ENCODE measurements at places on chromosomes 16 and 17.
A peak's percentile ranks its signal among the peaks of the same experiment; 100 is the strongest.

GRCh38 chr16:79500286-79500685 lies 100.3 kb downstream of the MAF start:
- no peak for DNase-seq

GRCh38 chr17:38897176-38897575 lies 27.3 kb downstream of the LASP1 start:
- DNase-seq, result no peak

DNA sequence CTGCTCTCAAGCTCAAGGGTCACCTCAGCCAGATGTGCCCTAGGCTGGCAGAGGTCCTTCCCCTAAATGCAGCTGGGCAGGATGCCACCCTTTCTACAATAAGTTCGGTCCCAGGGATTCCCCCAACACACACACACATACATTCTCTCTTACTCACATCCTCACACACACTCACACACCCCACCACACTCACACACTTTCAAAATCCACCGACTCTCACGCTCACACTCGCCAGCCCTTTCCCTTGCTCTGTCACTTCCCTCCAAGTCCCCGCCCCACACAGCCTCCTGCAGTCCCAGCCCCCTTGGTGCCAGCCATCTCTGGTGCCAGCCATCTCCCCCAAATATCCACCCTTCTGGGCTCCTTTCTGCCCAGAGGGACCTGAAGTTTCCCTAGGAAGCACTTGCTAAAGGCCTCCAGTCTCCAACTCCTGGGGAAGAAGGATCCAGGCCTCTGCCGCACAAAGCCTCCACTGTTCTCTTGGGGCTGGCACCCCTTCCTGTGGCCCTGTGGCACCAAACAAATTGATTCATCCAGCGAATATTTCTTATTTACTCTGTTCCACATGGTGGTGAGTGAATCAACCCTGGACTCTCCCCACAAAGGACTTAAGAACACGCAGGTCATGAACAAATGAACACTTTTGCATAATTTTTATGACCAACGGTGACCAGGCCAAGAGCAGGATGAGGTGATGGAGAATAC lies 3.8 kb upstream of the USP36 start:
- DNase-seq, result no peak

GRCh38 chr17:43224146-43224705 lies 4.2 kb downstream of the CCDC200 start:
- DNase-seq, result peak; percentile 0

- peak; percentile 63 for DNase-seq
These were observed 1.4 kb downstream of the CBFA2T3 start for GRCh38 chr16:88975511-88976061.

DNA sequence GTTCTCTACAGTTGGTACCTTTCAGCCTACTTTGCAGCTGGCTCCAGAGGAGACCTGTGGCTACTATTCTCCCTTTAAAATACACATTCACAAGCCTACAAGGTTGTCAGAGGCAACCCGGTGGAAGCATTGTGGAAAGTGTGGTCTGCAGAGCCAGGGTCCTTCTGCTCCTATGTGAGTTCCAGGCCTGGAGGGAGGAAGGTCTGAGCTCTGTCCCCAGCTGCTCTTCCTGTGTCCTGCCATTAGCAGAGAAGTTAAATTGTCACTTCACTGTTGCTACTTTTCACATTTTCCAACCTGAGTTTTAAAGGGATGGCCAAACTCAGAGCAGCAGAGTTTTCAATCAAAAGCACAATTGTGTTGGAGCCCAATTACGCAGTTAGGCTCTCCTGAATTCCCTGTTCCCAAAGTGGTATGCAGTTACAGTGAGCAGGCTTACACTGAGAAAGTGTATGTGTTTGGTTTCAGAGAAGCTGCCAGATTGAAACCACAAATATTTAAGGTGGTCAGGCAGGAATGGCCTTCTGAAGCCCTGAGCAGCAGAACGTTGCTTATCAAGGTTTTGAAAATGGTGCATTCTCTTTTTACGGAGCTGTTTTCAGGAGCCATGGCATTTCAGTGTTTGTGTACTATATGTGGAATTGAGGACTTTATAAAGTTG lies 25.0 kb downstream of the MAP3K3 start:
- DNase-seq, result no peak

- no peak for DNase-seq
These were observed 75.6 kb upstream of the RBFOX1 start for GRCh38 chr16:7257016-7257415.

- DNase-seq, result no peak
These were observed 120.2 kb upstream of the HS3ST2 start for GRCh38 chr16:22693638-22694340.

DNA sequence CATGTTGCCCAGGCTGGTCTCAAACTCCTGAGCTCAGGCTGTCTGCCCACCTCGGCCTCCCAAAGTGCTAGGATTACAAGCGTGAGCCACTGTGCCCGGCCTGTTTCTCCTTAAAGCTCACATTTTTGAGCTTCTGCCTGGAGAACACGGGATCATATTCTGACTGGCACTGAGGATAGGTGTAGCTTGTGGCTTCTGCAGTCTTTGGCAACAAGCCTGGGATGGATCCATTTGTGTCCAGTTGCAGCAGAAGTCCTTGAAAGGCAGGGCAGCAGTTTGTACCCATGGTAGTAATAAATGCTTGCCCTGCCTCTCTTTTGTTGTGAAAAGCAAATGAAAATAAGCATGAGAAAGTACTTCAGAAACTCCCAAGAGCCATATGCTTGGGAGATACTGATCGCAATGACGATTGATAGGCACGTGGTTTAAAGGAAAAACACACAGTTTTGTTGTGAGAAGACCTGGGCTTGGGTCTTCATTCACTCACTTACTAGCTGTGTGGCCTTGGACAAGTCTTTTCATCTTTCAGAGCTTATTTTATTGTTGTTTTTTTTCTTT lies 3.1 kb upstream of the CORO7 start:
- no peak for DNase-seq

GRCh38 chr17:14760719-14761411 lies 460.0 kb downstream of the HS3ST3B1 start:
- DNase-seq, result no peak

DNA sequence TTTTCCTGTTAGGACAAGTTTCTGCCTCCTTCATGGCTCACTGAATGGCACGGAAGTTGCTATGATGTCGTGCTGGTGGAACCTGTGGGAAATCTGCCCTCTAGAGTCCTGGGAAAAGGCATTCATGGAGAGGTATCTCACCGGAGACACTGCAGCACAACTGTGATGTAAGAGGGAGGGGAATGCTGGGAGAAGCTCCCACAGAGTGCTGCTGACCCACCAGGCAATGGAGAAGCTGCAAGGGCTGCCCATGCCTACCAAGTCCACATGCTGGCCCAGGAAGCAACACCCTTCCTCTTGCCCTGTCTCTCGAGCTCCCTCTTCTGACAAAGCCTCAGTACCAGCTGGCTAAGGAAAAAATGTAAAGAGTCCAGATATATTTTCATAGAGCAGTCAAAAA lies 45.2 kb upstream of the SLC5A11 start:
- DNase-seq, result peak; percentile 13

DNA sequence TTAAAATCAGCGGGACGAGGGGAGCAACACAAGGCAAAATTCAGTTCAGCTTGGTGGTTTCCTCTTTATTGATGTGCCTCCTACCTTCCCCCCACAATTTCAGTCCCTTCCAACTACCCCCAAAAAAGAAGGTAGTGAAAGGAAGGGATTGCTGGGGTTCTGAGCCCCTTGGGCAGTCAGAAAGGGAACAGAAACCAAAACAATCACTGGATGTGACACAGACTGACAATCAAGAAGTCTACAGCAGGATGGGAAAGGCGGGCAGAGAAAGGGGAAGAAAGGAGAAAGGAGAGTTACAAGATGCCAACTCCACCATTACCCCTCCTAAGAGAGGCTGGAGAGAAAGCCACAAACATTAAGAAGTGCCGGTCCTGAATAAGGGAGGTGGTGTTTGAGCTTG lies 1.1 kb upstream of the PHF23 start:
- no peak for DNase-seq

DNA sequence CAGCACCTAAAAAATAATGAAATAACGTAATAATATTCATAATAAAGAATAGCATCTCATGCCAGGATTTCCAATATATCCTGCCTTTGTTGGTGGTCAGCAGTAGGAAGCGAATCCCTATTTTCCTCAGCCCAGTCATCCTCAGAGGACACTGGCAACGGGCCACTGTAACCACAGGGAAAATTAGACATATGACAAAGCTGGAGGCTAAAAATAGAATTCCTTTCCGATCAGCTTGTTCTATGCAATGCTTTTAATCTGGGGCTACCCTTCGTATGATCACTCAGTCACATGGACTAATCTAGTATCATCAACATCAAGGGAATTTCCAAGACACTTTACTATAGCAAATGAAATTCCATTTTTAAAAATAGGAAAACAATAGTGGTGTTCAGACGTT lies 246.9 kb upstream of the KCNJ16 start:
- no peak for DNase-seq

DNA sequence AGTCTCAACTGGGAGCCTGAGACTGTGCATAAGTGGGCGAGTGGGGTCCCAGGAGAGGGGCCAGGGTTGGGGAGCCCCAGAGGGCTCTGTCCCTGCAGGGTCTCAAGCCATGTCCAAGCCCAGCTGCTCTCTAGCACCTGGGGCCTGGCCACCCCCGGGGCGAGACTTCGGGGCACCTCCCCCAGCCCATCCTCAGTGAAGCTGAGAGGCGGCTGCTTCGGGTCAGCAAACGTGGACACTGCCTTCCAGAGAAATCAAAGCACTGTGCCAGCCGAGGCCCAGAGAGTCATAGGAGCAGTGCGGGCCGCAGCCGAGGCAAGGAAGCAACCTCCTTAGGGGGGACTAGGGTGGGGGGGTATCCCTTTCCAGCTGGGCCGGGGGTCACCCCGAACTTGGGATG lies 77.5 kb downstream of the ENGASE start:
- DNase-seq, result no peak

DNA sequence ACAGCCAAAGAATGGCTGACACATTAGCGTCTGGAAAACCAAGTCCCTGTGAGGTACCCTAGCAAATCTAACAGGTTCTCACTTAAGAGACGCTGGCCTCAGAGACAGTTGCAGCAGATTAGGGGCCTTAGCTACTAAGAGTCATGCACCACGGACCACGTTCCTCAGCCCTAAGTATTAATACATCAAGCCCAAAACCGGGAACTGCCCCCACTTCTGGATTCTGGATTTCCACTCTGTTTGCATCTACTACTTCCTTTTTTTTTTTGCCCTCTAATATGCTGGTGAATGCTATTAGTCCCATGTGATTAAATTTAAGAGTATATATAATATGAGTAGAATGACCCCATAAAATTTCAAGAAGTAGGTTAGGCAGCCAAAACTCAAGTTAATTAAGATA lies 775 bp upstream of the TERB1 start:
- DNase-seq, result no peak

- DNase-seq, result no peak
These were observed 4.3 kb upstream of the HOXB2 start for GRCh38 chr17:48549281-48549630.

DNA sequence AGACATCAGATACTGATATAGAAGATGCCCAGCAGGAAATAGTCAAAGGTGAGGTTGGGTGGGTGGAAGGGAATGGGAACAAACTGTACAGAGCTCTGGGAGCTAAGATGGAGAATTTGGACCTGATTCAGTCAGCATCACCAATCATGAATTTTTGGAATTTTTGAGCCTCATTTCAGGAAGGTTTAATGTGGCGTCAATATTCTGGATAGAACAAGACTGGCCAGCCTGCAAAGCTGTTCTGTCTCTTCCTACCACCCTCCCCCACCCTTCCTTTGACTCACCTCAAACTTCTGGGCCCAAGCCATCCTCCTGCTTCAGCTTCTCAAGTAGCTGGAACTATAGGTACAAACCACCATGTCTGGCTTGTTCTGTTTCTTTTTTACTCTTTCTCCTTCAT lies 32.6 kb downstream of the CTCF start:
- DNase-seq, result no peak

GRCh38 chr16:31460582-31461002 lies 1.3 kb downstream of the ARMC5 start:
- DNase-seq, result peak; percentile 86

- DNase-seq, result no peak
These were observed 4.1 kb downstream of the HGS start for GRCh38 chr17:81687770-81688541.

GRCh38 chr17:7307686-7308624 lies 527 bp downstream of the EIF5A start:
- DNase-seq, result peak; percentile 64

DNA sequence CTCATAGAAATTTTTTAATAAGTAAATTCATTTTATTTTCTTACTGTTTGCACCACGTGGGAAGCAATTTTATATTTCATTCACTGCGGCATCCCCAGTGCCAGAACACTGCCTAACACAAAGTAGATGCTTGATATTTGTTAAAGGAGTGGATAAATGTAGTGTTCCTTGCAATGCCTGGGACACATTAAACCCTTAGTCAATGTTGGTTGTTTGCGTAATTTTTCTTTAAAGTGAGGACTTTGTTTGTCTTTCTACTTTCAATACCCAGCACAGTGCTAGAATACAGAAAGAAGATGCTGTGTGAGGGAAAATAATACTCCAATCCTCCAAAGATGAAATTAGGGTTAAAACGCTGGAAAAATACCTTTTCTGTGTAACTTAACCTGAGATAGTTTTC lies 299.3 kb downstream of the MAP2K6 start:
- DNase-seq, result no peak

- DNase-seq, result peak; percentile 28
These were observed 6.9 kb upstream of the KRT19 start for GRCh38 chr17:41534899-41535546.

GRCh38 chr17:41383690-41384089 lies 1.6 kb upstream of the KRT34 start:
- no peak for DNase-seq

GRCh38 chr17:79503126-79503839 lies 107.6 kb downstream of the RBFOX3 start:
- no peak for DNase-seq

GRCh38 chr16:1907226-1907860 lies 10.9 kb downstream of the HS3ST6 start:
- DNase-seq, result no peak

DNA sequence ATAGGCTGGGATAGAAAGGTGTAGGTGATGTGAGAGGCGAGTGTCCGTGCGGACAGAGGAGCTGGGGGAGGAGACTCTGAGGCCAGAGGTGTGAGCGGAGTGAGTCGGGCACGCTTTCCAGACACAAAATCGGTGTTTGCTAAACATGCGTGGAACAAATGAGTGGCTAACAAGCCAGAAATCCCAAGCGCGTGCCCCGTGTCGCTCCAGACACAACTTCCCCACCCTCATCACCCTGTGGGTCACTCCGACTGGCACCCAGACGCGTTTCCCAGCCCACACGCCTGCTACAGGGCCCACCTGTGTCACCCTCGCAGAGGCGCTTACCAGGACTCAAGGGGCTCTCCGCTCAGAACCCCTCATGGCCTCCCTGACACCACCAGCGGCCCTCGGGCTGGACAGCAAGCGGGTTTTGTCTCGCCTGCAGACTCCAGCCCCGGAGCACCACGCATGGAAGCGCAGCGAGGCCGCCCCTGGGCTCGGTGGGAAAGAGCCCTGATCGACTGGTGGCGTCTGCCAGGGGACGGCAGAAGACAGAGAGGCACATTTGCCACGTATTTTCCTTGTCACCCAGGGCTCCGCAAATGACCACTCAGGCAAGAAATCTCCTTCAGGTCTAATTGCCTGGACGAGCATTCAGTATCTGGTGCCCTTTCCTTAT lies 6.0 kb upstream of the RPH3AL start:
- no peak for DNase-seq

All from hematopoietic multipotent progenitor cell treated with erythropoietin and hydrocortisone succinate and interleukin-3 and kit ligand, for 6 days (in vitro differentiated cells).